ENCODE measurements at places on chromosomes 7 and 10.

DNA sequence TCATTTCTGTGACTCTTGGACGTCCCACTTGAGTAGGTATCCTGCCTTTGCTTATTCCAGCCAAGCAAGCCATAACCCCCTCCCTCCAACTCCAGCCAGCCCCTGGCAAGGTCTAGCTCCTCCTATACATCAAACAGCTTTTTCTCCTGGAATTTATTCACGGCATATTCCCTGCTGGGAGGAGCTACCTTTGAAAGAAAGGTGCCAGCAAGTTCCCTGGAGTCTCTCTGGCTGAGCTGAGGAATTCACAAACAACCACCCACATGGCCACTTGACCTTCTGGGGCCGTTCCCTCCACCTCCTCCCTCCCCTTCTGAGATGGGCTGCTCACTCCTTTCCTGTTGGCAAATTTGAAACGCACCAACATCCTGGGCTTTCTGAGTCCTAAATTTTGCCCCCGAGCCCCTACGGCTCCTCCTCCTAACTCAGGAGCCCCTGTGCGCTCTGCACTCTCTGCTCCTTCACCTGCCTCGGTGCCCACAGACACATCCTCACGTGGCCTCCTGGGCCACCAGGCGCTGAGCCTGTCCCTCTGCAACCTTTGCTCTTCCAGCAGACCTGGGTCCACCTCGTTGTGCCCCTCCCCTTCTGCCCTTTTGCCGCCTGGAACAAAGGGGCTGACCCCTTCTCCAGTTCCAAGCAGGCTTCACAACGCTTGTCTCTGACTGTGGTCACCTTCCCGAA is 48.0 kb downstream of the HSPA12A start:
- DNase-seq, result no peak

DNA sequence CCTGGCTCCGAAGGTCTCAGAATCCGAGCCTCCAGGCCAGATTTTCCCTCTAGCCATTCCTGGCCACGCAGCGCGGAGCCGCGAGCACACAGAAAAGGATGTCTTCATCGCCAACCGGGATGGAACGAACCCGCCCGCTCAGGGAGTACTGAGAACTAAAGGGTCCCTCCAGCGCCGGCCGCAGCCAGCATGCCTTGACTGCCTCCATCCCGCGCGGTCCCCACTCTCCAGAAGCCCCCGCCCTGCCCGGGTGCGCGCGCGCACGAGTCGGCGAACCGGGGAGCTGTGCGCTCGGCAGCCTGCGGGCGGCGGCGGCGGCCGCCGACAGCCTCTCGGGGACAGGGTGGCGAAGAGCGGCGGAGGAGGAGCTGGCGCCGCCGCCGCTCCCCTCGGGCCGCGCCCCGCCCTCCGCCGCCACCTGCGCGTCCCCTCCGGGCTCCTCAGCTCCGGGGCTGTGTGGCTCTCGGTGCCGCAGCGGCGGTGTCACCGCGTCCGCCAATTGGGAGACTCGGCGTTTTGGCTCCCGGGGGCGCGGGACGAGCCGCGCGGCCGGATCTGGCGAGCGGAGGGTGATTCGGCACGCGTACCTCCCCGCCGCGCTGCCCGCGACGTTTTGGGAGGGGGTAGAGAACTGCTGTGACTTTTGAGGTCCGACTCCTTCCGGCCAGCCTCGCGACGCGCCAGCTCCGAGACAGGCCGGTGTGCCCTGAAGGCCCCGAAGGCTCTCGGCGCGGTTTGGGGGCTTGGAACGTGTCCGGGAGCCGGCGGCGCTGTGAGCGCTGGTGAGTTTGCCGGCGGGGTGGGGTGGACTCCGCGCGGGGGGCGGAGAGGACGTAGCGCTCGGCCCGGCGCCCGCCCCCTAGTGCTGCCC is 453 bp upstream of the GALNT17 start:
- no peak for DNase-seq

DNA sequence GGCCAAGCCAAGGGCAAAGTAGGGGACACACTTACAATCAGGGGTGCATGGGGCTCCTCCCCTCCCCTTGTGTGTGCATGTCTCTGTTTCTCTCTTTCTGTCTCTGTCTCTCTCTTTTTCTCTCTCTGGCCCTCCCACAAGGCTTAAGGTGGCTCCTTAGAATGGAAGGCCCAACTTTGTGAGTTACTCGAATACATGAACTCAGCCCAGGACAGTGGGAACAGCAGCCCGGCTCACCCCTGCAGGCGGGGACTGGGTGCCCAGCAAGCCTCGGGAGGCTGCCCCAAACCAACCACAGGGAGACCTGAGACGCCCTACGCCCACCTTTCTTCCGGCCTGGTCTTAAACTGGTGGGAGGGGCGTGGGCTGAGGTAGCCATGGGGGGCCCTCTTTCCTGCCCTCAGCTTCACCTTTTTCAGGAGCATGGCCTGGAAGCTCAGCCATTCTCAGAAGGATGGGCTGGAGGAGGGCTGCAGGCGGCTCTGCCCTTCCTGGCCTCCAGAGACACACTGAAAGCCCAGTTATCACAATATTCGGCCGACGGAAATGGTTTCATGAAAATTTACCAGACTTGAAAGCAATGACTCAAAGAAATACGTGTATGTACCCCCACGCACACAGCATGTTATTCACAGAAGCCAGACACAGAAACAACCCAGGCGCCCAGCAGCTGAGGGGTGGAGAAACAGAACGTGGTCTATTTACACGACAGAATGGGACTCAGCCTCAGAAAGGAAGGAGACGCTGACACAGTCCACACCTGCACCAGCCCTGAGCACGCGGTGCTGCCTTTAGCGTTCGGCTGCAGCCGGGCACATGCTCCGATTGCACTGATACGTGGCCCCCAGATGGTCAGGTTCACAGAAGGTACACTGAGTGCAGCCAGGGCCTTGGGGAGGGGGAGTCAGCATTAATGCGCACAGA is 229.5 kb downstream of the PTPRN2 start:
- DNase-seq, result no peak

DNA sequence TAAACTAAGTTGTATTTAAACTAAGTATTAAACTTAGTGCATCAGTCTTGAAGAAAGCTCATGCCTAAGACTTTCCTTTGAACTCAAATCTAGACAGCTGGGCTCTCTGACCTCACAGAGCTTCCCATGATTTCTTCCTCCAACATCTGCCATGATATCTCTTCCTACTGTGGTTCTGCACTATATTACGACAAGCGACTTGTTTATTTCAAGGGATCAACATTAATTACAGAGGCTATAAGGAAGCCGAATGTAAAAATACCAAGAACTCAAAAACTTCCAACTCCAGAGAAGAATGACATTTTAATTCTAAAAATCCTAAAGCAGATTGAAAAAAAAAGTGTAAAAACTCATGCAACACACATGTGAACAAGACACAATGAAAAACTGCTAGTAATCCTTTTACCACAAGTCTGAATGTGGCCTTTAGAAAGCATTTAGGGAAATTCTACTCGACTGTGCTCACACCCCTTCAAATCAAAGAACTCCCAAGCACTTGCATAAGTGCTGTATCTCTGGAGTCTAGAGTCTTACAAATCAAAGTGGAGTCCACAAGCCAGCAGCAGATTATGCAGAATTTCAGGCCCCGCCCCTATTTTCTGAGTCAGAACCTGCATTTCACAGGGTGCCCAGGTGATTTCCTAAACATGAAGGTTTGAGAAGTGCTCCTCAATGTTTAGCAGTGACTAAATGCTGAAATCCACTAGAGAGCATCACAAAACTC is 22.7 kb upstream of the WASHC2A start:
- no peak for DNase-seq

DNA sequence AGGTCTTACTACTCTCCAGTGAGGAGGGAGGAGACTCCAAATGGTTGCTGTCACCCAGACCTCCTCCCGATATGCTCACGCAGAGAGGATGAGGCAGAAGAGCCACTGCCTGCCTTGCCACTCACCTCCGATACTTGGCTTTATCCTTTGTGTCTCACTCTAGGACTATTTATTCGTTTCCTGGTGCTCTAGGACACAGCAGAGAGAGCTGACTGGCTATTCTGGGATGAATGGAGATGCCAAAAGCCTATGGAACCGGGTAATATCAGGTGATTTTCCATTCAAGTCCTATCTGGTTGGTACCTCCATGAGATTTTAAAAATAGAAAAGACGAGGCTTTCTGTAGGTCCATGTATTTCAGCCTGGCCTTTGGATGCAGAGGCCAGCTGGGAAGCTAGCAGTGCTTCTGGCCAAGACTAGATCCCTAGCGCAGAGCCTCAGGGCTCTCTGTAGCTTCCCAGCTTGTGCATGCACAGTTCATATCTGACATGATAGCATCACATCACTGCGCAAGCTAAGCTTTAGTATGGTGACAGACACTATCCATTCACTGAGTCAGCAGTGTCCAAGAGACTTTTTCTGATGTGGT is 239.0 kb upstream of the ANKRD30A start:
- no peak for DNase-seq

DNA sequence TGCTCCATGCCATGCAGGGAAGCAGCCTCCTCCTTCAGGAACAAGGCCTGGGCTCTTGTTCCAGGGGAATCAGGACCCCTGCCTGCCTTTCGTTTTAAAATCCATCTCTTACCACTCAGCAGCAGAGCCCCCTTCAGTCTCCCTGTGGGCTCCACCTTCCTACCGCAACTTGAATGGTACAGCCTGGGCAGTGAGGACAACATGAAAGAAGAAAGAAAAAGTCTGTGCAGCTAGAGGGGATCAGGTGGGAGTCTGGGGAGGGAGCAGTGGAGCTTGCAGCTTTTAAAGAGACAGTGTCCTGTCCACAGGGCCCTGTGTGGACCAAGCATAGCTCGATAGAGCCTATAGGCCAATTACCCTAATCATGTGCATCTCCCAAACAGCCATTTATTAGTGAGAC is 3.7 kb downstream of the PLXNA4 start:
- DNase-seq, result no peak

DNA sequence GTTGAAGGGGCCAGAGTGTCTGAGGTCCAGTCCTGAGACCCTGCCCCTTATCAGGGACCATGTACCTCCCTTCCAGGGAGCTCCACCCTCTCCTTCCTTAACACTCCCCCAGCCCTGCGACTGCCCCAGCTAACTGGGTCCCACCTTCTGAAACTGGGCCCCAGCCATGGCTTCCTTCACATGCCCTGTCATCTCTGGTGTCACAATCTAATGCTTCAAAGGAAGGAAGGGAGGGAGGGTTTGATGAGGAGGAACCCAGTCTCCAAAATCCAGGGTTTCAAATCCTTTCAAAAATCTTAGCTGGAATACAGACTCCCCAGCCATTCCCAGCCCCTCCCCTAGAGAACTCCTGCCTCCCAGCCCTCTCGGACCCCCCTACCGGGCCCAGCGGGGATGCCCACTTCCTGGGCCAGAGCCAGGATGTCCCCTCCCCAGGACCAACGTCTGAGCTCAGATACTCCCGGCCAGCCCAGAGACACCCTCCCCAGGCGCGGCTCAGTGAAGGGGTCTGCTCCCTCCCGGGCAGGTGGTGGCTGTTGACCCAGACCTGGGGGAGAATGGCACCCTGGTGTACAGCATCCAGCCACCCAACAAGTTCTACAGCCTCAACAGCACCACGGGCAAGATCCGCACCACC is 18.0 kb downstream of the C10orf105 start:
- no peak for DNase-seq

DNA sequence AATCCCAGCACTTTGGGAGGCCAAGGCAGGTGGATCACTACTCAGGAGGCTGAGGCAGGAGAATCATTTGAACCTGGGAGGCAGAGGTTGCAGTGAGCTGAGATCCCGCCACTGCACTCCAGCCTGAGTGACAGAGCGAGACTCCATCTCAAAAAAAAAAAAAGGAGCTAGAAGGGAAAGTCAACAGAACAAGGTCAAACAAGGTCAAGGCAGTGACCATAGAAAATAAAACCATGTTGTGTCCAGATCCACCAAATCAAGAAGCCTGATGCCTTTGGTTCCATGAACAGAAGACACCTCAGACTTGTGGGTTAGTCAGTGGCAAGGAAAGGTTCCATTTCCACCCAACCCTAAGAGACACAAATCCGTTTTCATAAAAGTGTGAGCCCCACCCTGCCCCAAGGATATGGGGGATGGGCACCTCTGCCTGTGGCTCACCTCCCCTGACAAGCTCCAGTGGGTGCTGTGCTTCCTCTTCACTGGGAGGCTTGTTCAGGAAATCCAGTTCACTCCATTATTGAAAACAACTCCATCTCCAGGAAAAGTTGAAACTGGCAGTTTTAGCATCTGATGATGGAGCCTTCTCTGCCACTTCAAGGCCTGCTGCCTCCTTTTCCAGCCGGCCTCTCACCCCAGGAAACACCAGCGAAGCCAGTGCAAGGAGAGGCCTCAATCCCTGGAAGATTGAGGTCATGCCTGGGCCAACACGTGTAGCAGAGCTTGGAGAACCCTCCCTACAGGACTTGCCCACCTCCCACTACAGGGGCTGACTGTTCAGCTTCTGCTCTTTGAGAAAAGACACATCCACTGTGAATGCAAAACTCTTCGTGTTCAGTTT is 152.9 kb downstream of the NRF1 start:
- no peak for DNase-seq

GRCh38 chr7:64611717-64612116 is 48.8 kb upstream of the ZNF680 start:
- DNase-seq, result no peak

DNA sequence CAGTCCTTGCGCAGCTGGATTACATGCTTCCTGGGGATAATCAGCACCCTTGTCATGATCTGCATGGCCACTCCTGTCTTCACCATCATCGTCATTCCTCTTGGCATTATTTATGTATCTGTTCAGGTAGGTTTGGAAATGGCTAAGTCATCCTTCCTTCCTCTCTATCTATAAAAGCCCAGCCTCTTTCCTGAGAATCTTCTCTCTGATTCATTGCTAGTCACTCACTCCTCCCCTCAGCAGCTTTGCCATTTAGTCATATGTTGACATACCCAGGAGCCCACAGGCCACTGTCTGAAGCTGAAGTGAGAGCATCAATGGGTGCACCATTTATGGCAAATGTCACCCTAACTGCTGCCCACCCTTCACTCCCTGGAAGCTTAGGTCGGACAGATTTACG is 52.0 kb downstream of the ABCC2 start:
- DNase-seq, result no peak

- DNase-seq, result no peak
Measured at GRCh38 chr10:100693821-100694220, 51.6 kb upstream of the PAX2 start.

GRCh38 chr10:114087255-114087654 is 43.6 kb downstream of the ADRB1 start:
- no peak for DNase-seq

DNA sequence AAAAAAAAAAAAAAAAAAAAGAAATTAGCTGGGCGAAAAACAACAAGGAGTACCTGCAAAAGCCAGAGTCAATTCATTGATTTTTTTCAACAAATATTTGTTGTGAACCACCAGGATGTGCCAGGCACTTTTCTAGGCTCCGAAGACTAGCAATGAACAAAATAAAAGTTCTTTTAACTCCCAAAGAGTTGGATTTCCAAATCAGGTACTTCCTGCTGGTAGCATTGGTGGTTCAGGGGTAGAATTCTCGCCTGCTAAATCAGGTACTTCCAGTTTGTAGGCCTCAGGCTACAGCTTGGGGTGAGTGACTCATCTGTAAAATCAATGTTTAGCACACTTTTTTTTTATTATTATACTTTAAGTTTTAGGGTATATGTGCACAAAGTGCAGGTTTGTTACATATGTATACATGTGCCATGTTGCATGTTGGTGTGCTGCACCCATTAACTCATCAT is 10.9 kb downstream of the PPA1 start:
- DNase-seq, result no peak

Measured in NK-92 treated with Interleukin-12 subunit alpha and Interleukin-12 subunit beta, amount 100 ng/mL, for 24 hours (cell line).